Activated CD4-positive, alpha-beta memory T cell treated with anti-CD3 and anti-CD28 coated beads for 36 hours (primary cell): ENCODE measurements at places on chromosomes 13 and 19. TPM values are rescaled to one million over a fixed set of nuclear protein-coding genes. Genes with fewer than 3 reads are reported as not detected.

Gene KLK11
- not detected for total RNA-seq

Gene KLK3
- not detected for total RNA-seq

DNA sequence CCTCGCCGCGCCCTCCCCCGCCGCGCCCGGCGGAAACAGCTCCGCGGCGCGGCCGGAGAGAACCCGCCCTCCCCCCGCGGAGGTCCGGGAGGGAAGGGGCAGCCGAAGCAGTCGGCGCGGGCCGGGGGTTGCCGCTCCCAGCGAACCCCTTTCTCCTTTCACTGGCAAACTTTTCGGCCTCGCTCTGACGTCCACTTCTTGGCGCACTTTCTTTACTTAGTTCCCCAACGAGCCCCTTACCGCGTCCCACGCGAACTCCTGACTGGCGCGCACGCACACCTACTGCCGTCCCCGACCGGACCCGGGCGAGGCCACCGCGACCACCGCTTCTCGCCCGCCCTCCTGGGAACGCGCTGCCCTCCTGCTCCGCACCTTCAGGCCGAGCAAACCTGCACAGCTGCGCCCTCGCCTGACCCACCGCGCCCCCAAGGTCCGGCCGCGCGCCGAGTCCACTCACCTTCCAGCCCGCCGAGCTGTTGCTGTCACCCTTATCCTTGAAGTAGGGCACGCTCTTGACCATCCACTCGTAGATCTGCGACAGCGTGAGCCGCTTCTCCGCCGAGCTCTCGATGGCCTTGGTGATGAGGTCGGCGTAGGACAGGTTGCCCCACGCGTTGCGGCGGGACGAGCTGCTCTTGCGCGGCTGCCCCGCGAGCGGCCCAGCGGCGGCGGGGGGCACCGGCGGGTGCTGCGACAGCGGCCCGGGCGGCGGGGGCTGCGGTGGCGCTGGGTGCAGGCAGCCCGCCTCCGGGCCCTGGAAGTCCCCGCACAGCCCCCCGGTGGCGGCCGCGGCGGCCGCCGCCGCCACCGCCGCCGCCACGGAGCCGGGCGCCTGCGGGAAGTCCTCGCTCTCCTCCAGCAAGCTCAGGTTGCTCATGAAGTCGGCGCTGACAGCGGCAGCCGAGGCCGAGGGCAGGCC is 1.1 kb downstream of the FOXO1 start:
- peak; percentile 51 for DNase-seq

DNA sequence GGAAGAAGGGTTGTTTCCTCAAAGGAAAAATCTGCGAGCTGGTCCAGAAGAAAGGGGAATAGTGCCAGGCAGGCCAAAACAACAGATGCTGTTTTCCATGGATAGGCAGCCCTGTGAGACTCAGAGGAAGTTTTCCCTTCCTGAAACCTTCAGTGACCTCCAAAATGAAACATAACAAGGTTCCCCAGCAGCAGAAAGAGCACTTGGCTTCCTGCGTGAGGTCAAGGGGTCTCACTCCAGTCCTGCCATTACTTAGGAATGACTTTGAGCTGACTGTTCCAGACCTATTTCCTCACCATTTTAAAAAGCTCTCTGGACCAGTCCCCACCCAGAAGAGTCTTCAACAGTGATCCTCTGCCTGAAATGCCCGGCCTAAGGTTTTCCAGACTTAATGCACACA is 104.6 kb upstream of the IPO5 start:
- DNase-seq = no peak

GRCh38 chr19:46546194-46546896 is 50.7 kb upstream of the PNMA8B start:
- DNase-seq = peak; percentile 52

Gene DACH1
- not detected for total RNA-seq

Gene PLK5
- not detected for total RNA-seq

Gene ZNF99
- not detected for total RNA-seq

DNA sequence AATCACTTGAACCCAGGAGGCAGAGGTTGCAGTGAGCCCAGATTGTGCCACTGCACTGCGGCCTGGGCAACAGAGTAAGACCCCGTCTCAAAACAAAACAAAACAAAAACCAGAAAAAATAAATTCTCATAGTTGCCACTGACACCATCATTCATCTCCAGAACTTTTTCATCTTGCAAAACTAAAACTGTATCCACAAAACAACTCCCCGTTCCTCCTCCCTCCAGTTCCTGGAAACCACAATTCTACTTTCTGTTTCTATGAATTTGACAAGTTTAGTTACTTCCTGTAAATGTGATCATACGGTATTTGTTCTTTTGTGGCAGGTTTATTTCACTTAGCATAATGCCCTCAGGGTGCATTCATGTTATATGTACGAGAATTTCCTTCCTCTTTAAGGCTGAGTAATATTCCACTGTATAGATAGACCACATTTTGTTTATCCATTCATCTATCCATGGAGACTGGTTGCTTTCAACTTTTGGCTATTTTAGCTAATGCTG is 13.2 kb upstream of the ADGRE5 start:
- peak; percentile 52 for DNase-seq

Gene LIN37
- 7.5 TPM for total RNA-seq

DNA sequence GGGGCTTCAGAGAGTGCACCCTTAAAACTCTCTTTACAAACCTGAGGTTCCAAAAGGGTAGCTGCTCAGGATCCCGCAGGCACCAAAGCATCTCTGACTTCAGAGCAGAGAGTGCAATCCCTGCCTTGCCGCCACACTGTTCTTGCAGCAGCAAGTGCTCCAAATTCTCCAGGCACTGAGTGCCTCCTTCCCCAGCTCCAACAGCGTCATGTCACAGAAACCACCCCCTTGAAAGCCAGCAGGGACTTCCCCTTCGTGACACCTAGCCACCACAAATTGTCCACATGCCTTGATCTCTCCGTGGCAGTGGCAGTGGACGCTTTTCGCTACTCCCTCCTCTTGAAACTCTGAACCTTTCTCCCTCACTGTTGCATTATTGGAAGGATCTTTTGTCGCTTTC is 39.9 kb downstream of the MBNL2 start:
- peak; percentile 57 for DNase-seq

DNA sequence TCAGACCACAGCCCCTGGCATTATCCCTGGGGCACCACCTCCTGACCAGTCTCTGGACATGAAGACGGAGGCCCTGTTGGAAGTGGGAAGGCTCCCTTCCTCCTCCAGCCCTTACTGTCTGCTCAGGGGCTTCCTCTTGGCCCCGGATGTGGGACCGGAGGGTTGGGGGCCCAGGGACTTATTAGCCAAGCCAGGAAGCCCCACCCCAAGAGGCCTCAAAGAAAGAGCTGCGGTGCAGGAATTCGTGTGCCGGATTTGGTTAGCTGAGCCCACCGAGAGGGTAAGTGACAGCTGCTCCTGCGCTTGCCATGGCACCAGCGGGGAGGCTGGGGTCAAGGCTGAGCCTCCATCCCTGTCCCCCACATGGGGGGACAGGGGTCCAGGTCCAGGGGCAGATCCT is at the start of gene RETN:
RETN (plus strand) TSS at position 208 of the 400 bp plus-strand sequence. CDS start 278 bp downstream, outside the sequence.
- no peak for DNase-seq

Gene LILRA1
- total RNA-seq = not detected

DNA sequence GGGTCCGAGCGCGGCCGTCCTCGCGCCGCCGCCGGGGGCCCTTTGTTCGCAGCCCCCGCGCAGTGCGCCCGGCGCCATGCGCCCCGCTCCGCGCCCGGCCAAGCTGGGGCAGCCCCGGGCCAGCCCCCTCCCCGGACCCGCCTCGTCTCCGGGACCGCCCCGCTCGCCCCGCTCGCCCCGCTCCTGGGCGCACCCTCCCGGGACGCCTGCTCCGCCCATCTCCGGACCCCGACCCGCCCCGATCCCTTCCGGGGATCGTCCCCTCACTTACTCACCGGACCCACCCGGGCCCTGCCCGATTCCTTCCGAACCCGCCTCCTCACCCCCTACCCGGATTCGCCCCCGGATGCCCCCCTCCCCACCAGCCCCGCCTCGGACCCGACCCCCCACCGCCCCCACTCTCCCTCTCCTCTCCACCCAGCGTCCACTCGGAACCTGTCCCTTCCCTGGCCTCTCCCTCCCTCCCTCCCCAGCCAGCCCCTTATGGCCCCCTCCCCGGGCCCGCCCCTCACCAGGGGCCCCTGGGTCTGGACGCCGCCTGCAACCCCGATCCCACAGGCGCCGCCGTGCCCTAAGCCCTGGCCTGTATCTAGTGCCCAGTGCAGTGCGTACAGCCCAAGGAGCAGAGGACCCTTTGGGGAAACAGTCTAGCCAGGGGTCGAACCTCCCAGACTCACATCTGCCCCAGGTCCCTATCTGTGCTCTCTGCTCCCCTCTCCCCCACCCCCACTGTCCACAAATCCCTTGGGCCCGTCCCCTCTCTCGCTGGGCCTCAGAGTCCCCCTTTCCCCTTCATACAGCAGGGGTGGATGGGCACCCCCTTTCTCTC is at the start of gene CPAMD8:
CPAMD8 (minus strand) TSS at position 105 of the 829 bp plus-strand sequence. CDS start 168 bp downstream, outside the sequence.
- DNase-seq = no peak

DNA sequence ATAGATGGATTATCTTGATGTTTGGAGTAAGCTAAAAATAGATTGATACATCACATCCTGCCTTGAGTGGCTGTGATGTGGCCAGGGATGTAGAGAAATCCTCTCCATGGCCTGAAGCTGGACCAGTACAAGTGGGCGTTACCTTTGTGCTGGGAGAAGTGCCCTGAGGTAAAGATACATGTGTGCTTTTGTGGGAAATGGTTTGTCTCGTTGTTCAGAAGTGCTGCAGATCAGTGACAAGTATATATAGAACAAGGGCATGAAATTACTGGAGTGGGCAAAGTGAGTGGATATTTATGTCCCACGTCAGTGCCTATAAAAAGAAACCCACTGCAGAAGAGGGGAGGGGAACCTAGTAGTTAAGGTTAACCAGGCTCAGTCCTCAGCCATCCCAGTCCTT is 12.2 kb upstream of the ZNF304 start:
- DNase-seq = no peak

Gene TICAM1
- 25.4 TPM for total RNA-seq

Gene NPHS1
- total RNA-seq = not detected

DNA sequence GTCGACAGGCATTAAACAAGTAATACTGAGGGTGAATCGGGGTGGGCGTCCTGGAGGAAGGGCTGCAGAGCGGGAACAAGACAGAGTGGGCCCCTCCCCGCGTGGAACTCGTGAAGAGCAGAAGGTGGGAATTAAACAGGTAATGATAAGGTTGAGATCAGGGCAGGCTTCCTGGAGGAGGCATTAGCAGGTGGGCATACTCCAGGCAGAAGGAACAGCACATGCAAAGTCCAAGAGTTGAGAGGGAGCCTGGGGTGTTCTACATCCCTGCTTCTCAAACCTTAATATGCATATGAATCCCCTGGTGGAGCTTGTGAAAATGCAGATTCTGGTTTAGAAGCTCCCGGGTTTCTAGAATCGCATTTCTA is 23.3 kb downstream of the SLC8A2 start:
- DNase-seq = no peak

Gene C1QTNF9
- not detected for total RNA-seq
